B cell (primary cell): ENCODE measurements at places on chromosomes 7 and 10. TPM values are rescaled to one million over a fixed set of nuclear protein-coding genes. Genes with fewer than 3 reads are reported as not detected.
A peak's percentile ranks its signal among the peaks of the same experiment; 100 is the strongest.

GRCh38 chr7:82810558-82811259 lies 352.0 kb downstream of the PCLO start:
- no peak for DNase-seq
- H3K27ac ChIP-seq: no peak overlapping the region
- no peaks in the 10 kb centered on the region for H3K27me3 ChIP-seq
- no peaks in the 10 kb centered on the region for H3K4me1 ChIP-seq
- no peak overlapping the region for H3K4me3 ChIP-seq

GRCh38 chr7:494259-494687 lies 25.4 kb downstream of the PDGFA start:
- H3K36me3 ChIP-seq: no peaks in the 10 kb centered on the region
- no peaks in the 10 kb centered on the region for H3K27me3 ChIP-seq
- H3K27ac ChIP-seq: no peak overlapping the region
- no peak for DNase-seq
- no peaks in the 10 kb centered on the region for H3K4me1 ChIP-seq

DNA sequence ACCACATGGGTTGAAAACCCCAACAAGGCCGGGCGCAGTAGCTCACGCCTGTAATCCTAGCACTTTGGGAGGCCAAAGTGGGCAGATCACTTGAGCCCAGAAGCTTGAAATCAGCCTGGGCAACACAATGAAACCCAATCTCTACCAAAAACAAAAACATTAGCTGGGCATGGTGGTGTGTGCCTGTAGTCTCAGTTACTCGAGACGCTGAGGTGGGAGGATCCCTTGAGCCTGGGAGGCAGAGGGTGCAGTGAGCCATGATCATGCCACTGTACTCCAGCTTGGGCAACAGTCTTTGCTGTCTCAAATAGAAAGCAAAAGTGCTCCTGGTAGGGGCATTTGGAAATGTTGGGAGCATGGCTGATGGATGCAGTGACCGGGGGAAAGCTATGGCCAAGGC lies 209.6 kb upstream of the PLXNA4 start:
- H3K27ac ChIP-seq: no peak overlapping the region
- no peak overlapping the region for H3K4me3 ChIP-seq
- no peaks in the 10 kb centered on the region for H3K4me1 ChIP-seq
- DNase-seq: no peak

DNA sequence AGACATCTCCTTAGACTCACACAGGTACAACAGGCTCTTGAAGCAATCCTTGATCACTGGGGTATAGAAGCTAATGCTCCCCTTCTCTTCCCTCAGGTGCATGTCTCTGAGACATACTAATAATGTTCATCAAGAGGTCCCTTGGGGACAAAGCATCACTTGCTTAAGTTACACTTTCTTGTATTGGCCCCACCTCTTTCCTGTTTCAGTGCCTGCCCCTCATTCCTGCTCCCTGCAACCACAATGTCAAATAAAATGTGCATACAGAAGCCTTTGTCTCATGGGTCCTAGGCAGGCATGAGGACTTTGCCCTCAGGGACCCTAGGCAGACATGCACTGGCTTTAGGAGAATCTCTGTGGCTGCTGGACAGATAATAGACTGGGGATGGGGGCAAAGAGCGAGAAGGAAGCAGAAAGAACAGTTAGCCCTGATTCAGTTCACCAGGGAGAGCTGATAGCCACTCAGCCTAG lies 175.0 kb upstream of the NPY start:
- no peaks in the 10 kb centered on the region for H3K27me3 ChIP-seq
- no peak overlapping the region for H3K27ac ChIP-seq
- no peaks in the 10 kb centered on the region for H3K4me1 ChIP-seq
- H3K4me3 ChIP-seq: no peak overlapping the region
- DNase-seq: no peak

- no peak overlapping the region for H3K27ac ChIP-seq
- H3K36me3 ChIP-seq: no peaks in the 10 kb centered on the region
- peaks cover under 1% of the 10 kb centered on the region for H3K4me1 ChIP-seq
- no peaks in the 10 kb centered on the region for H3K27me3 ChIP-seq
- H3K4me3 ChIP-seq: no peak overlapping the region
Observed at GRCh38 chr7:149776289-149776688, 2.9 kb upstream of the ZNF467 start.

KCP gene
- 3.8 and 3.9 TPM in 2 replicates for total RNA-seq

DNA sequence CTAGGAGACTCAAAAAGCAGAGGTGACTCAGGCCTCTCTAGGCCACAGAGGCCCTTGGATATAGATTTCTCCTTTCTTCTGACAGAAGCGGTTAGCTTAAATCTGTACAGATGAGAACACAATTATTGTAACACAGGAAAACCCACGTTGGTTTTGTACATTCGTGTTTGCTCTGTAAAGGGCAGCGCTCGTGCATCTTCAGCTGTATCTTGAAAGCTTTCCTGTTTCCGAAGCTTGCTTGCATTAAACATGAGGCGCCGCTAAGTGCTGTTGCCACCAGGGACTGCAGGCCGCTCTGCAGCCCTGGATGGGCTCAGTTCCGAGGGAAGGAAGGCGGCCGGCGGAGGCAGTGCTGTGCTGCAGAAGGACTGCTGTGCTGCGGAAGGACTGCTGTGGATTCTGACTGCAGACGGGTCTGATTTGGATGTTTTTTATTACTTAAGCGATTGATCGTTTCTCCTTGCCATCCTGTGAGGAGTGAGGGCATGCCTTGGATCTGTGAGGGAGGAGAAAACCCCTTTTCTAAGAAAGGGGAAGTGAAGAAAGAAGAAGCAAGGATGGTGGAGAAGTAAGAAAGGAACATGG lies 53.3 kb downstream of the FHIP2A start:
- no peak overlapping the region for H3K4me3 ChIP-seq
- no peak overlapping the region for H3K27ac ChIP-seq
- peaks cover 12% of the 10 kb centered on the region for H3K4me1 ChIP-seq
- no peaks in the 10 kb centered on the region for H3K36me3 ChIP-seq
- DNase-seq: peak; percentile 9

OPN1SW gene
- not detected in 2 replicates for total RNA-seq

ZSCAN25 gene
- total RNA-seq: 37.1 and 39.5 TPM in 2 replicates
